Nephron progenitor cell (in vitro differentiated cells): ENCODE measurements at places on chromosomes 1 and 21.
A peak's percentile ranks its signal among the peaks of the same experiment; 100 is the strongest.

GRCh38 chr21:28871388-28872010 lies 121.2 kb downstream of the LTN1 start:
- DNase-seq = no peak

DNA sequence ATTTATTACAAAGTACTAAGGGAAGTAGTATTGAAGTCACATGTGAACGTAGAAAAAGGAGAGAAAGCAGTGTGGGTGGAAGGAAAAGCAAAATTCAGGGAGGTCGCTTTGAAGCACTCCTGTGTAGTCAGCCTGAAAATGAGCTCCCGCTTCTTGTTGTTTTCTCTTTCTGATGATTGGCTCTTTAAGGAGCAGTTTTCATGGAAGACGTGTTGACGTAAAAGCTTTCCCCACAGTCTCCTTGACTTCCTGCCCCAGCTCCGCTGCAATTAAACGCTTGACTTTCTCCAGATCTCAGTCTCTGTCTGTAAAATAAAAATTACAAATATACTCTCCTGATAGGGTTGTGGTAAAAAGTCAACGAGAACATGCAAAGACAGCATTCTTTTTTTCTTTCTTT lies 661.5 kb upstream of the ZP4 start:
- DNase-seq = no peak

DNA sequence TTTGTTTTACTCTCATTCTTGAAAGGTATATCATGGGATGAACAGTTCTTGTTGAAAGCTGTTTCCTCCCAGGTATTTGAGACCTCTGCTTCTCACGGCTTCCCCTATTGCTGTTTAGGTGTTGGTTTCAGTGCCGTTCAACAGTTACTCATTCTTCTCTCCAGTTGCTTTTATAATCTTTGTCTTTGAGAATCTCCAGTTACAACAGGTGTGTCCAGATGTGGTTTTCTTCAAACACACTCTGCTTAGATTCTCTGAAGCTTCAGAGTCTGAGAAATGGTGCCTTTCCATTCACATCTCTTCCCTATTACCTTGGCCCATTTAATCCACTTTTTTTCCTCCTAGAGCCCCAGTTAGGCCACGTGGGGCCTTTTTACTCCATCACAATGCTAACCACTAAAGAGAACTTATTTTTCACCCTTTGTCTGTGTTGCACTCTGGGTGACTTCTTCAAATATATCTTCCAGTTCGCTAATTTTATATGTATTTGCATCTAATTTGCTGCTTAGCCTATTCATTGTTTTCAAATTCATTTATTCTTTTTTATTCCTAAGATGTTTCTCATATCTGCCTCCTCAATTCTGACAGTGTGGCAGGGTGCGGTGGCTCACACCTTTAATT lies 46.7 kb upstream of the SLC19A1 start:
- DNase-seq = no peak

GRCh38 chr1:88609051-88609450 lies 75.0 kb upstream of the PKN2 start:
- DNase-seq = no peak

- no peak for DNase-seq
Observed at GRCh38 chr1:59977075-59977410, 50.5 kb upstream of the CYP2J2 start.

- no peak for DNase-seq
Observed at GRCh38 chr21:41250519-41250918, 66.1 kb upstream of the FAM3B start.

- no peak for DNase-seq
Observed at GRCh38 chr1:117389284-117389683, 22.0 kb downstream of the MAN1A2 start.

DNA sequence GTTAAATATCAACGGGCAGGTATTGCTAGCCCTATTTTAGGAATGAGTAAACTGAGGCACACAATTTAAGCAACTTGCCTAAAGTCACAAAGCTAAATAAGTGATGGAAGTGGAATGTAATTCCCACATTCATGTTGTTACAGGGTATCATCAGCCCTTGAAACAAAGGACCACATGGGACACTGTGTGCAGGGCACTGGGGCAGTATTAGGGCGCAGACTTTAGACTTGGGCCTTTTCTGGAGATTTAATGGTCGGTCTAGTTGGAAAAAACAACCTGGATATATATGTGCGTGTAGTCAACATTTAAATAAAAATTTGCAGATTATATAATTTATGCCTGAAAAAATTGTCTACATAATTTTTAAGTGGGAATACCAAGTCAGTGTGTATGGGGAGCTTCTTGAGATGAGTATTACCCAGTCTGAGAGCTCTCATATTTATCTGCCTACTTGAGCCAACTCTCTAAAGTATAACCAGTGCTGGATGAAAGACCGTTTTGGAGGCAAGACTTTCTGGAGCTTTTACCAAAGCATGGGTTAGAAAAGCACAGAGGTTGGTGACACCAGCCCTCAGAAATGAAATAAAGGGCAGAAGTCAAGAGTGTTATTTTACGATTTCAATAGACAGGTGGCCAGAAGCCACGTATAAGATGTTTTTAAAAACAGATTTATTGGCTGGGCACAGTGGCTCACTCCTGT lies 1.6 kb downstream of the KDM1A start:
- DNase-seq = no peak

DNA sequence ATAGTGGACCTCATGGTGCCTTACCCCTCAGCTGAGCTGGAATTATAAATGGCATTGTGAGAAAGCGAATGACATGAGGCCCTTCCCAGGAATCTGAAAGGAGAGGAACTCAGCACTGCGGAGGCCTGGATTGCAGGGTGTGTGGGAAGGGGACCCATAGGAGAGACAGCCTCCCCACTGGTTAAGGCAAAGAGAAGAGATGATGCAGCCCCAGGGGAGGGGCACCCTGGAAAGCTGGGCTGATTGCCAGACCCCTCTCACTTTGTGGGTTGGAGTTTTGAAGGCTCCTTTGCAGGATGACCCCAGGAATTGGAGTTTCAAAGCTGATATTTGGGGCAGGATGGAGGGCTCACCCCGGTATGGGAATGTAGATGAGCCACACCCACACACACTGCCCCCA lies 2.0 kb downstream of the NPPB start:
- DNase-seq = no peak

GRCh38 chr1:212531796-212532195 lies 76.8 kb upstream of the ATF3 start:
- no peak for DNase-seq

DNA sequence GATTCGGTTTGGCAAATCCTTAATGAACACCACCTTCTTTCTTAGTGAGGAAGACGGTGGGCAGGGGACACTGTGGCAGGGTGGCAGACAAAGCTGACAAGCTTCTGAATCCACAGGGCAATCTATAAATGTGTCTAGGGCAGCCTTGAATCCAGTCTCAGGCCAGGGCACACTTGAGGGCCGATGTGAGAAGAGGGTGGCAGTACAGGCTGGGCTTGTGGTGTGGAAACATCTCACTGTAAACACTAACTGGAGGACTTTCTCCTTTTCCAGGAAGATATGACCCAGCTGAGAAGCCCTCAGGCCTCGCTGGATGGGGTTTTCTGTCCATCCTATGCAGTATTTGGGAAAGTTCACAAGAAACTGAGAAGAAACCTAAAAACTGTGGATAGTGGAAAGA lies 46.5 kb downstream of the PKP1 start:
- DNase-seq = no peak

- no peak for DNase-seq
Observed at GRCh38 chr1:17674726-17675500, 80.2 kb upstream of the ACTL8 start.

DNA sequence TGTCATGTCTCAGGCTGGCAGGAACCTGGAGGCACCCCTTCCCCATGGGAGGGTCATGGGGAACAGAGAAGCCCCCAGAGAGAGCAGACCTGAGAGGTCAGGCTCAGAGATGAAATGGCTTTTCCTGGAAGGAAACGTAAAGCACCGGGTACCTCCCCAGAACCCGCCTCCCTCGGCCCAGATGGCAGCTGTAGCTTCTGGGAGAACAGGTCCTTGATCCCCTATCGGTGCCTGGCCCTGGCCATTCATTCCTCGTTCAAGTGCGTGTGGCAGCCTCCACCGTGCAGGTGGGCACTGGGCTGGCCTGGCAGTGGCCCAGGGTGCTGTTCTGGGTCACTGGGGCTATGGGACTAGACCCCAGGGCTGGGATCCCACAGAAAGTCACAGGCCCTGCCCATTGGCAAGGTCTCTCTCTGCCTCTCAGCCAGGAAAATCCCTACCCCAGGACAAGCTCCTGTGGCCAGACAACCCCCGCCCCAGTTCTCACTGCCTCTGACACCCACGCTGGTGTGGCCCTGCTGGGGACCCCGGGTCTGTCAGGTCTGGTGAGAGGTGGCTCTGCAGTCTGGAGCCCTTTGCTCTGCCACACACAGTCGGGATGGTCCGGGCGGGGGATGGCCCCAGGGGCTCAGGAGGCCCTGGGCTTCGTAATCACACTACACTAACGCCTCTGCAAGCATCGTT lies 183.2 kb upstream of the VAMP3 start:
- peak; percentile 1 for DNase-seq

DNA sequence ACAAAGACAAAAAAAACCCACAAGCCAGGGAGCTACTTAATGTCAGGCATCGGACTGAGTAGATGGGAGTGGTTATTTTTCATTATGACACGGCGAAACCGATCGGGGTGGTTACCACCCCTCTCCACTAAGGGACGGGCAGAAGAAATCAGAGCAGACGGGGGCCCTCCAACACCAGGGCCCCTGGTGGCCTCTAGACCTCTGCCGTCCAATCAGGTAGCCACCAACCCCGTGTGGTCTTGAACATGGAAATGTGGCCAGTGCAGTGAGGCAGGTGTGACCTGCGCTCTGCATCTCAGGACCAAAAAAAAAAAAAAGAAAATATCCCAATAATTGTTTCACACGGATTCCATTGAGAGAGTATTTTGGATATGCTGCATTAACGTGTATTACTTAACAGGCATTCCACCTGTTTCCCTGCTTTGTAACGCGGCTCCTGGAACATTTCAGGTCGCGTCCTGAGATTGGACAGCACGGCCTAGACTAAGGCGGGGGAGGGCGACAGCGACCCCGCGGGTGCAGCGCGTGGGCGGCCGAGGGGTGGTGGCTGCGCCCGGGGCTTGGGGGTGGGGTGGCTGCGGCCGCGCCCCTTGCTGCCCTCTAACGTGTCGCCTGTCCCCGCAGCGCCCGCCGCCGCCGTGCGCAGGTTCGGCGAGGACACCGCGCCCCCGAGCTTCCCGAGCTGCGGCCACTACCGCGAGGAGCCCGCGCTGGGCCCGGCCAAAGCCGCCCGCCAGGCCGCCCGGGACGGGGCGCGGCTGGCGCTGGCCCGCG lies 48.3 kb downstream of the SIM2 start:
- no peak for DNase-seq

GRCh38 chr1:67666636-67667035 lies 18.4 kb upstream of the GADD45A start:
- no peak for DNase-seq

DNA sequence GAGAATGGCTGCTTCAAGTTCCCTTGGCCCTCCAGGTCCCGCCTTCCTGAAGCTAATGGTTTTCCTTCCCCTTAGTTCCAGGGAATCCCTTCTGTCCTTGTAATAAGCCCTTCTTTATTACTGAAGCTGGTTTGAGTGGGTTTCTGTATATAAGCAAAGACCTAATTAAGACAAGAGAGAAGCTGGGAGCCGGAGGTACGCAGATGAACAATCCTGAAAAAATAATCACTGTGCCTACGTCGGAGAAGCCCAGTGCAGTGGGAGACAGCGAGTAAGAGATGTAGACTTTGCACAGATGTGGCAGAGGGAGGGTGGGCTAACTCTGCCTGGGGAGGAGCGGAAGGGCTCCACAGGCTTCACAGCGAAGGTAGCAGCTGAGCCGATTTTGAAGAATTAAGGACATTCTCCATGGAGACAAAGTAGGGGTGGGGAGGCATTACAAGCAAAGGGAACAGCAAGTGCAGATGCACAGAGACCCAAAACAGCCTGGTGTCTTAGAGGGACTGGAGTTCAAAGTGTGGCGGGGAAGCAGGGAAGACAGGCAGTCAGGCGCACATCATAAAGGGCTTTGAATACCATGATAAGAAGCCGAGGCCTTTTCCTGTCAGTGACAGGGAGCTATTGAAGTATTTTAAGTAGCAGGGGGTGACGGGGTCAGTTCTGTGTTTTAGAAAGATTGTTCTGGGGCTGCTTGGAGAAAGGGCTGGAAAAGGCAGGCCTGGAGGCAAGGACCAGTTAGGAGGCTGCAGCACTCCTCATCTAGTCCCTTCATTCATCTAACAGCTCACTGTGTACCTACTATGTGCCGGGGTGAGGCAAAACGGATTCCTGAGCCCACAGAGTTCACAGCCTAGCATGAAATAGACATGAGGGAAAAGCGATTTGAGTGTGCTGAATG lies 6.5 kb downstream of the RIMS3 start:
- no peak for DNase-seq

DNA sequence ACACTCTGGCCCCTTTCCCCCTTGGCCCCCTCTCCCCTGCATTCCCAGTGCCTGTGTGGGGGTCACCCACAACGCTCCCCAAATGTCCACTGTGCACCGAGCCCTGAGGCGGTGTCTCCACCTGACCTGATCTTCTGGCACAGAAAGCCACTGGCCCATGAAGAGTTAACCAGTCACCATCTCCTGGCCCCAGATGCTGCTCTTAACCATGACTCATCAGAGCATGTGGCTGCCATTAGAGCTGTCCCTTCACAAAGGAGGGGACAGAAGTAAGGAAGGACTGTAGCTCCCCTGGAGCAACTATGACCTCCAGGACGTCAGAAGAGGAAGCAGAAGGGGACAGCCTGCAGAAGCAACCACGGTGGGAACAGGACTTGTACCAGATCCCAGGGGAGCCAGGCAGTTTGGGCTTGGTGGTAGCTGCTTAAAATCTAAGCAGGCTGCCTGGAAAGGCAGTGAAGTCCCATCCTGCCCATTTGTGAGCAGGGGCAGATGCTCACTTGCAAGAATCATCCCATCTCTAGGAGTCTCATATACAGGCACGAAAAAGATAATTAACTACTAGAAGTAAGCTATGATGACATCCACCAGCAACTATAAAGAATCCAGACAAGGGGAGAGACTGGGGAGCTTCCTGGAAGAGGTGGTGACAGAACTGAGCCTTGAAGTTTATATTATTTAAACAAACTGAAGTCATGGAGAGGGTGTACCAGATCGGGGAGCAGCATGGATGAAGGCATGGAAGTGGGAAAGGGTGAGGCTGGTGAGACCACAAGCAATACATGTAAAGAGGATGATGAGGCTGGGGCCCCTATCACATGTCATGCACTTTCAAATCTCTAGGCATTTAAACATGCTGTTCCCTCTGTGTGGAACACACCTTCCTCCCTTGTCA lies 1.1 kb upstream of the TTC39A start:
- no peak for DNase-seq

- DNase-seq = no peak
Observed at GRCh38 chr21:32328595-32328994, 29.9 kb downstream of the MRAP start.

GRCh38 chr1:150534002-150534401 lies 15.2 kb upstream of the ADAMTSL4 start:
- DNase-seq = no peak
